Muscle of back (tissue), 13 donors: ENCODE measurements at places on chromosomes 1 and 21. TPM values are rescaled to one million over a fixed set of nuclear protein-coding genes. Genes with fewer than 3 reads are reported as not detected.

DNA sequence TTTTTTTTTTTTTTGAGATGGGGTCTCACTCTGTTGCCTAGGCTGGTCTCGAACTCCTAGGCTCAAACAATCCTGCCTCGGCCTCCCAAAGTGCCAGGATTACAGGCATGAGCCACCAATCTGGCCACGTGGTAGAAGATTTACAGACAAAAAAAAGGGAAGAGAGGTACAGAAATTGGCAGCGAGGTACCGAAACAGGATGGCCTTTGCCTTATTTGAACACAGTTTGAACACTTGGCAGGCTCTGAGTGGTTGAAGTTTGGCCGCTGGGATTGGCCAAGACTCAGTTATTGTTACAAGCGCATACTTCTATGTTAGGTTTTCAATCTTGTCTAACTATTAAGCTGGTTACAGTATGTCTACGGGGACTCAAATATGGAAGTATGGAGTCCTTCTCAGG lies 6.2 kb upstream of the AADACL4 start:
- no peak for DNase-seq

DNA sequence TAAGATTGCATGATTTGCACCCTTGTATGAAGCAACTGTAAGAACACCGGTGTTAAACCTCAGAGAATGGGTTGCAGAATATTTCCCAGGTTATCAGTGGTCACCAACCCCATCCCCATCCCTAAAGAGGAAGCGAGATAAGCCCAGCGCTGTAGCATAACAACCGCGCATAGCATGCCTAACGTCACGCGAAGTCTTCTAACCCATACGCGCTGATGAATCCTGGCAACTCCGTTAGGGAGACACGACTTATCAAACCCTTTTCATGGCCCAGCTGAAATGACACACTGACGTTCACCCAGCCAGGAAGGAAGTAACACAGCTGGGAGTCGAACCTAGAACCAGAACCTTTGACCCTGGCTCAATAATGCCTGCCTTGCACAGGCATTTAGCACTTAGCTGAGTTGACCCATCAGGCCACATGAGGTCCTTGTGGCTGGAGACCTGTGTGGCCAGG lies 24.2 kb downstream of the TMEM51 start:
- DNase-seq, result no peak

NPR1 gene
- polyA plus RNA-seq, result 18.2 TPM

DNA sequence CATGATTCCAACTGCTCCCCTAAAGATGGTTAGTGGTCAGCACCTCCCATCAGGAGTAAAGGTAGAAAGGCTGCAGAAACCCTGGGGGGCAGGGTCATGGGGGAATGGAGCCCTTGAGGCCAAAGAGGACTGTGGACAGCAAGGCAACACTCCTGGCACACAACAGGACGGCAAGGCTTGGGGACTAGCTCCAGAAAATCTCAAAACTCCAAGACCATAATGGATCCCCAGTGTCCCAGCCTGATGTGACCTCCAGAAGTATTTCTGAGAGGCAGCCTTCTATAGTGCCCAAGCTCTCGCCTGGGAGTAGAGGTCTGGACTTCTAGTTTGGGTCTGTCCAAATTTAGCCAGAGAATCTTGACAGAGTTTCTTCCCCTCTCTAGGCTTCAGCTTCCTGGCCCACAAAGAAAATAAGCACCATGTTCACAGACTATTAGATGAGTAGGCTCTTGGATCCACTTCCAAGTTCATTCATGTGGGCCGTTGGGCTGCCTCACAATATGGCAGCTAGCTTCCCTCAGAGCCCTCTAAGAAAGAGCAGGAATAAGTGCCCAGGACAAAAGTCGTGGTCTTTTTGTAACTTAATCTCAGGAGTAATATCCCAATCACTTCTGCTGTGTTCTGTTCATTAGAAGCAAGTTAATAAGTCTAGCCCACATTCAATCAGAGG lies 6.9 kb downstream of the CD2 start:
- no peak for DNase-seq

DNA sequence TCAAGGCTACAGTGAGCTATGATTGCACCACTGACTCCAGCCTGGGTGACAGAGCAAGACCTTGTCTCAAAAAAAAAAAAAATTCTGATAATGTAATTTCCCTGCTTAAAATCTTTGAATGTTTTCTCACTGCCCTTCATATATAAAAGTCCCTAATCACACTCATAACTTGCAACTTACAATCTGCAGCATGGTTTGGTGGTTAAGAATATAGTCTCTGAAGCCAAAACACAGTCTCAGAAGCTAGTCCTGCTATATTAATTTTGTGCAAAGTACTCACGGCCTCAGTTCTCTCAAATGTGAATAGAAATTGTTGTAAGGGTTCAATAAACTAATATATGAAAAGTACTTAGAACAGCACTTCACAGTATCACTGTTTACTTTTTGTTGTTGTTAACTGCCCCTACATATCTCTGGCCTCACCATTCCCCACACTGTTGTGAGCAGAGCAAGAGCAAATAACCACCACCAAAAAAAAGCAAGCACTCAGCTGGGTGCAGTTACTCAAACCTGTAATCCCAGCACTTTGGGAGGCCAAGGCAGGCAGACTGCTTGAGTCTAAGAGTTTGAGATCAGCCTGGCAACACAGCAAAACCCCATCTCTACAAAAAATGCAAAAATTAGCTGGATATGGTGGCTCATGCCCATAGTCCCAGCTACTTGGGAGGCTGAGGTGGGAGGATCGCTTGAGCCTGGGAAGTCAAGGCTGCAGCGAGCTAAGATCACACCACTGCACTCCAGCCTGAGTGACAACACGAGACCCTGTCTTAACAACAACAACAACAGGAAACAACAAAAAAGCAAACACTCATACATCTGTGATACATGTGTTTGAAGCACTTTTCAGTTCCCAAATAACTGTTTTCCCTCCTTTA lies 22.4 kb downstream of the ASH1L start:
- no peak for DNase-seq

MAP3K21 gene
- 0.30 TPM for polyA plus RNA-seq

- no peak for DNase-seq
Observed at GRCh38 chr1:15882665-15883064, 35.2 kb downstream of the SPEN start.
